Osteocyte (in vitro differentiated cells): ENCODE measurements at places on chromosomes 7 and 10.

DNA sequence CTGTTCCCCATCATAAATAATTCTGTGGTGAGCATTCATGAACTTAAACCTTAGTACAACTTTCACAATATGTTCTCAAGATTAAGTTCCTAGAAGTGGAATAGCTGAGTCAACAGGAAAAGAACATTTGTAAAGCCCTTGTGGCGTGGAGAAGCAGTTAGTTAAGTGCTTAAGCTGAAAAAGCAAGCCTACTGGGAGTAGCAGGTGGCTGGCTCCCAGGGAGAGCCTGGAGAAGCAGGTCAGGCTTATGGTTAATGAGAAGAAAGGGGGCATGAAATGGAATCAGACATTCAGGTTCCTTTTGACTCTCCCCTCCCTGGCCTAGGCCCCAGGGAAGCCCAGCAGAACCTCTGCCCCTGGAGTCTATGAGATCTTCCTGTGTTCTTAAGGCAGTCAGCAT is 35.3 kb downstream of the VSTM4 start:
- DNase-seq, result no peak

DNA sequence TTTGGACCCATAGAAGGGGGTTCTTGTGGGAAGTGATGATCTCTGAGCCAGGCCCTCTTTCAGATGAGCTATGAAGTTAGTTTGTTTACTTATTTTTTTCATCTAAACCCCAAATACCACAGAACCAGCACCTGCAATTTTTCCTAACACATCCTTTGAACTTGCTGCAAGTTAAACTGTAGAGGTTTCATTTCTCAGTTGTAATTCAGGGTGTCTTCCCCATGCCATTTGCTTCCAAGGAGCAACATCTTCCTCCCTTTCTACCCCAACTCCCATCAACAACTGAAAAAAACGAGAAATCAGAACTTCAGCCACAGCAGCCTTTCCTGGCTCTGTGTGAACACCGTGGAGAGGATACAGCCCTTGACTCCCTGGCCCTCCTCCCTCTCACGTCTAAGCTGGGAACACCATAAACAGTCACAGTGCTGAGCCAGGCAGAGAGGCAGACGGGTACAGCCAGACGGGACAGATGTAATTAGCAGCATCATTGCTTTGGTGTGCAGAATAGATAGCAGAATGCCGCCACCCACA is 63.6 kb downstream of the RGS10 start:
- no peak for DNase-seq

DNA sequence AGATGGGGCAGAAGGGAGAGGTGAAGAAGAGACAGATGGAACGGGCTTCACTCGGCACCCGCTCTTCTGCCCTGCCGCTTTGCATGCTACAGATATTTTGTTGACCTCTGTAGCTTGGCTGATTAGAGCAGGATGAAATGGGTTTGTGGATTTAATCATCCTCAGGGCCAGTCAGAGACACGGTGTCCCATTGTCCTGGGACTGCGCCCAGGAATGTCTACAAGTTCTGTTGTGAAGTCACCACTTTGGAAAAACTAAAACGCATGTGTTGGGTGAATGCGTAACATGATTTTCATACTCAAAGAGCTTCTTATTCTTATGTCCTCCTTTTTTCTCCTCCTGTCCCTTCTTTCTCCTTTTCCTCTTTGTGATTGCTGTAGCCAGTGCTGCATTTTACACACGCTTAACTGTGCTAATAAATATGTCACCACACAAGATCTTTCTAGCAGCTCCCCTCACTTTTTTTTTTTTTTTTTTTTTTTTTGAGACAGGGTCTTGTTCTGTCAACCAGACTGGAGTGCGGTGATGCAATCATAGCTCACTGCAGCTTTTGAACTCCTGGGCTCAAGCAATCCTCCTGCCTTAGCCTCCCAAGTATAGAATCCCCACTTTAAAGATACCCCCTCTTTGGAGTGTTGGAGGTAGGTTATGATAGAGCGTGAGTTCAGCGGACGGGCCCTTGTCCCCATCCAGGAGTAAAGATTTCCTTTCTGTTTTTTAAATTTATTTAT is 3.4 kb downstream of the CPA4 start:
- DNase-seq, result no peak

GRCh38 chr7:106841896-106842390 is 23.1 kb upstream of the PIK3CG start:
- peak; percentile 23 for DNase-seq

DNA sequence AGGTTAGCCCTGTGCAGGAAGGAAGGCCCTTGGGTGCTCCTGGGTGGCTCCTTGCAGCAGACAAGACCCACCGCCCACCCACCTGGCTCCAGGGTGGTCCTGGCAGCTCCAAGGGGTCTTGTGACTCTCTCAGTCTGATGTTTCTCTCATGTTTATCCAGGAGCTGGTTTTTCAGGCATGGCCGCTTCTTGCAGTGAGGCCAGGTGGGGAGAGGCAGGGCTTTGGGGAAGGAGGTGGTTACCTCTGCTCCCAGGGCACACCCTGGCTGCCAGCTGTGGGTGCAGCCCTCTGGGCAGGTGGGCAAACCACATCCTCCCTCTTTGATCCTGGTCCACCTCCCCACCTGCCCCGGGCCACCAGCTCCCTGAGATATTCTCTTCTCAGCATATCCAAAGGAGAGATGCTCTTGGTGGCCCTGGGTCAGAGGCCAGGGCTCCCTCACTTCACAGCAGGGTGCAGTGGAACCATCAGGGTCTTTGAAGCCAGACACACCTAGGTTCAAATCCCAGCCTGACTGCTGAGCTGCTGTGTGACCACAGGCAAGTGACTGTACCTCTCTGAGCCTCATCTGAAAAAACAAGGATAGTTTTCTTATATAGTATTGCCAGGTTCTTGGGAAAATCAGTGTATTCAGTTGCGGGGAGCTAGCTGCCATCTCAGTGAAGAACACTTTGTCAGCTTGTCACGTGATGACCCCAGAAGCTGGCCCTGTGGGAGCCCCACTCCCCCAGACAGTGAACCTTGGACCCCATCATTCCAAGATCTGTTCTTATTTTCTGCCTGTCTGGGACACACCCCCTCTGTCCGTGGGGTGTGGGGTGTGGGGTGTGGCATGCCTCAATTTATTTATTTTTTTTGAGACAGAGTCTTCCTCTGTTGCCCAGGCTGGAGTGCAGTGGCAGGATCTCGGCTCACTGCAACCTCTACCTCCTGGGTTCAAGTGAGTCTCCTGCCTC is 11.5 kb downstream of the GTF2IRD1 start:
- DNase-seq, result no peak
